ENCODE measurements at places on chromosomes 16 and 17. TPM values are rescaled to one million over a fixed set of nuclear protein-coding genes. Genes with fewer than 3 reads are reported as not detected.

- DNase-seq: peak; percentile 100
These were observed at the start of gene WBP2 for GRCh38 chr17:75855310-75856061. Gene WBP2 (minus strand): TSS chr17:75855335. CDS start chr17:75855297, 38 bp downstream.

- no peak for DNase-seq
These were observed 75.2 kb downstream of the CPPED1 start for GRCh38 chr16:12728469-12728868.

DNA sequence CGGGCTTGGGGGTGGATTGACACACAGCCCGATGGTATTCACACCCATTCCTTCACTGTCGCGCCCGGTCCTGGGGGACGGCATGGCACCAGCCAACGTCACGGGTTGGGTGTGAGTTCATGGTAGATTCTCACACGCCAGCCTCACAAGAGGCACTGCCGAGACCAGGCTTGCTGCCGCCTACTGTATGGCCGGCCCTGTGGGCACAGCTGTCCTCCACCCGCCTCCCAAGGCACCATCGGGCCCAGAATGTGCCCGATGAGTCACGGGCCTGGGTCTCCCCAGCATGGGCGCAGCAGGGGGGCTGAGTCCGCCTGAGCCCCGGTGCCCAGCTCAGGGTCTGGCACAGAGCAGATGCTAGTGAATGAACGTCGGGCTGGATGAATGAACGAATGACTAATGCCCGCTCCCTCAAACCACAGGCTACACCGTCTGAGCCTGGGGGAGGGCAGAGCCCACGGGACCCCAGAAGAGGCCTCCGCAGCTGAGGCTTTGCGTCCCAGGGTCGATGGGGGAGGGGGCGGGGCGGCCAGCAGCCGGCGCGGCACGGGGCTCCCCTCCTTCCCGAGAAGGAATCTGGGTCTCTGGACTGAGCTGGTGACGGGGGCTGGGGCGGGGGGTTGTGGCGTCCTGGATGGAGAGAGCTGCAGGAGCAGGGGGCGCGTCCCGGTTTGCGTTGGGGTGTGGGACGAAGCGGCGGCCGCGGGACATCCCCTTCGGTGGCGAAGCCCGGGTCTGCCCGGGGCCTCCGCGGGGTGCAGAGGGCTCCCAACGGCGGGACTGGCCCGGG is 829 bp downstream of the PITPNM3 start:
- no peak for DNase-seq

DNA sequence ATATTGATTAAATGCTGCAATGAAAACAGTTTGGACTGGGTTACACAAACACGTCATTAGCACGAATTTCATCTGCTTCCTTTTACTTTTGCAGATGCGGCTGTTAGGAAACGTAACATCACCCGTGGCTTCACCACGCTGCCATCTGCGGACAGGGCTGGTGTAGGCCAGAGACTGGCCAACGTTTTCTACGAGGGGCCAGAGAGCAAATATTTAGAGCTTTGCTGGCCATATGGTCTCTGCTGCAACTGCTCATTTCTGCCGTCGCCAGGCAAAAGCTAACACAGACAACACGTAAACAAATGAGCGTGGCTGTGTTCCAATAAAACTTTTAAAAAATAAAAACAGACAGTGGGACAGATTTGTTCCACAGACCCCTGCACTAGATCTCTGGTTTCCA is 96.6 kb downstream of the ENGASE start:
- DNase-seq: no peak

The KRT20 gene
- total RNA-seq: not detected

The GRAPL gene
- total RNA-seq: not detected

Measured in NCI-H460 (cell line).